ENCODE measurements at places on chromosomes 5 and 9. TPM values are rescaled to one million over a fixed set of nuclear protein-coding genes. Genes with fewer than 3 reads are reported as not detected.

USP20 gene
- total RNA-seq, result 11.2 TPM

BTNL8 gene
- total RNA-seq, result 0.19 TPM

FABP6 gene
- not detected for total RNA-seq

CLK4 gene
- total RNA-seq, result 26.7 TPM

SPTAN1 gene
- 734 TPM for total RNA-seq

GRCh38 chr5:173786286-173787187 lies 101.6 kb upstream of the CPEB4 start:
- no peak for DNase-seq

DNA sequence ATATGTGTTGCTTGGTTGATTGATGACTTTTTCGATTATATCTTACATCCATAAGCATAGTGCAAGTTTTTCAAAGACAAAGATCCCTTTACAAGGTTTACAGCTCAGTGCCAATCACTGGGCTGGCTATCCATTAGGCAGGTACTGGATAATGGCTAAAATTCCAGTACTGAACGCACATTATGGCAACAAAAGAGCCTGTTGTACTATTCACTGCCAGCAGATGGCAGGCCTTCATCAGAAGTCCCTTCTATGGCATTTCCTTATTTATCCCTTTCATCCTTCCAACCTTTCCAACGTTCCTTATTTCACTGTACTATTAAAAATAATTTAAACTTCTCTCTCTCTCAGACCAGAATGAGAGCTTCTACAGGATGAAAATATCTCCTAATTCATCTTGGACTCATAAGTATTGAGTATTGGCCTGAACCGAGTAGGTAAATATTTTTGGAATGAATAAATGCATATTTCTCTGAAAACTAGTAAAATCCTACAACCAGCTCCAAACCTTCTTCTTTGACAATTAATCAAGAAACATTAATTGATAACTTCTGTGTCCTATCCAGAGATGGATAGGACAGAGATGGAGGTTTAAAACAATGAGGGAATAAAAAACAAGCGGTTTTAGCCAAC lies 6.7 kb upstream of the WNT8A start:
- peak; percentile 79 for DNase-seq

GRCh38 chr9:2356041-2356790 lies 265.4 kb upstream of the VLDLR start:
- no peak for DNase-seq

DNA sequence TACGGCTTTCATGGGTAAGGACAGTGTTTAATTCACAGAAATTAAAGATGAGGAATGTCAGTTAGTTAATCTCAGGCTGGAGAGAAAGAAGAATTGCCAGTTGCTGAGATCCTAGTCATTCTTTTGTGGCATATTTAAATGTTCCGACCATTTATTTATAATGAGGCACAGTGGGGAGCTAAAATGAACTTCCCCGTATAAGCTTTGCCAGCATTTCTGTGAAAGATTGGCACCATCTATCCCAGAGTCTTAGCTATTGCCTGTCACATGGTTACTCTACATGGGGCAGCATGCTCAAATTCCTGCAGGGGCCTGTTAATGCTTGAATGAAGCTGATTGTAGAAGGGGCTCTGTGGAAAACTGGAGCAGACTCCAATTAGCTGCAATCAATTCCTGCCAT lies 314.1 kb downstream of the PRELID2 start:
- no peak for DNase-seq

DNA sequence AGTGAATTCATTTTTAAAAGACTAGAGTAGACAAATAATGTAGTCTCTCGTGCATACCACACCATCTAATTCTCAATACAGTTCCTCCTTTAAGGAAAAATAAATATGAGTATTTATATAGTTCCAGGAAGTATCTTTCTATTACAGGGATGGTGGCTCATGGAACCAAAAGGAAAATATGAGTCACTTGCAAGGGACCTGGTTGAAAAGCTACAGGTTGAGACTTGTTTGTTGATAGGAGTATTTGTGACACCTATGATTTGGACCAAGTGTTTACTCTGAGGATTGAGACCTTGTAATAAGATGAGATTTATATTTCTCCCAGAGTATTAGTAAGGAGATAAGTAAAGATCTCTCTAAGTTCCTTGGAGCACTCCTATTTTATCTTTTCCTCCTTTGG lies 67.4 kb downstream of the CDO1 start:
- DNase-seq, result no peak

- peak; percentile 23 for DNase-seq
Measured at GRCh38 chr9:108212184-108212583, 643.6 kb downstream of the ACTL7B start.

DNA sequence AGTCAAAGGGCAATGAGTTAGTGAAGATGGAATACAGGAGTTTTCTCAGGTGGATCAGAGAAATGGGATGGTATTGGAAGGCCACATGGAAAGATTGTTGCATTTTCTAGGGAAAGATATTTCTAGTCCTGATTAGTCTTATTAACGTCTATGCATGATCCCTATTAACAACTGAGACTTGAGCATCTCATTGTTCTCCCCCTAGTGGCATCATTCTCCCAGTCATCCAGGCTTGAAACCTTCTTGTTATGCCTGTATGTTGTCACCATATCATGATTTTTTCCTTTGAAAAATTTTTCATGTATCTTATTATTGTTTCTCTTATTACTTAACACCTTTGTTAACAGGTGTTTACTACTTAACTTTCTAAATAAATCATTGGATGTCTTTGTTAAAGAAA lies 34.4 kb downstream of the KIF2A start:
- DNase-seq, result peak; percentile 71

GRCh38 chr9:124480621-124480981 lies 26.6 kb downstream of the NR5A1 start:
- DNase-seq, result peak; percentile 51

DNA sequence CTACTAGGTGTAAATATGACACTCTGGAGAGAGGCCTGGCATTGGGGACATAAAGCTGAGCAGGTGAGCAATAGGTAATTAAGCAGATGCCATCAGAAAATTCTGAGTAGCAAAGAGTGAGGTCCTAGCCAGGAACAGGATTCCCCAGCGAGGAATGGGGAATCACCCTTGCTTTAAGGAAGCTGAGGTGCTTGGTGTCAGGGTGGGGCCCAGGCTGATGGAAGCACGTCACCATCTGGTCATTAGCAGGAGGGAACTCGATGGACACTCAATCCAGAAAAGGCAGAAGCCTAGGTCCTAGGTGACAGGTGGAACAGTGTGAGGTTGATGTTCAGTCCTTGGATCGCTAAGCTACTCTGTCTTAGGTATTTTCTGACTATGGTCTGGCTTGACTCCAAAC lies 562.7 kb upstream of the DAP start:
- no peak for DNase-seq

DNA sequence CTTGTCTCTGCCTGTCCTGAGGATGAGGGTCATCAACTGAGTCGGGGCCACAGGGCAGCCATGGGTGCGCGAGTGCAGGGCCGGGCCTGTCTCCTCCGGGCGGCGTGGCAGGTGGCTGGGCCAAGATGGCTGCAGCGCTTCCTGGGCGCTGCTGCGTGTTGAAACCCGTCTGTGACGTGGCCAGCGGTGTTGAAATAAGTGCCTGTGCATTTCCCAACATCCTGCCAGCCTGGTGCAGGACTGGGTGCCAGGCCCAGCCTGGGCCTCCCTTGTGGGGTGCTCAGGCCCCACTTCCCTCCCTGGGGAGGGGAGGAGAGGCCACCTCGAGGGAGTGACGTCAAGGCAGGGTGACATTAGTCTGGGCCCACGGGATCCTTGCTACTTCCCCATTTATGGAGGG lies 45.5 kb downstream of the RXRA start:
- no peak for DNase-seq

GRCh38 chr9:111897601-111898137 lies 1.1 kb downstream of the UGCG start:
- peak; percentile 36 for DNase-seq

DNA sequence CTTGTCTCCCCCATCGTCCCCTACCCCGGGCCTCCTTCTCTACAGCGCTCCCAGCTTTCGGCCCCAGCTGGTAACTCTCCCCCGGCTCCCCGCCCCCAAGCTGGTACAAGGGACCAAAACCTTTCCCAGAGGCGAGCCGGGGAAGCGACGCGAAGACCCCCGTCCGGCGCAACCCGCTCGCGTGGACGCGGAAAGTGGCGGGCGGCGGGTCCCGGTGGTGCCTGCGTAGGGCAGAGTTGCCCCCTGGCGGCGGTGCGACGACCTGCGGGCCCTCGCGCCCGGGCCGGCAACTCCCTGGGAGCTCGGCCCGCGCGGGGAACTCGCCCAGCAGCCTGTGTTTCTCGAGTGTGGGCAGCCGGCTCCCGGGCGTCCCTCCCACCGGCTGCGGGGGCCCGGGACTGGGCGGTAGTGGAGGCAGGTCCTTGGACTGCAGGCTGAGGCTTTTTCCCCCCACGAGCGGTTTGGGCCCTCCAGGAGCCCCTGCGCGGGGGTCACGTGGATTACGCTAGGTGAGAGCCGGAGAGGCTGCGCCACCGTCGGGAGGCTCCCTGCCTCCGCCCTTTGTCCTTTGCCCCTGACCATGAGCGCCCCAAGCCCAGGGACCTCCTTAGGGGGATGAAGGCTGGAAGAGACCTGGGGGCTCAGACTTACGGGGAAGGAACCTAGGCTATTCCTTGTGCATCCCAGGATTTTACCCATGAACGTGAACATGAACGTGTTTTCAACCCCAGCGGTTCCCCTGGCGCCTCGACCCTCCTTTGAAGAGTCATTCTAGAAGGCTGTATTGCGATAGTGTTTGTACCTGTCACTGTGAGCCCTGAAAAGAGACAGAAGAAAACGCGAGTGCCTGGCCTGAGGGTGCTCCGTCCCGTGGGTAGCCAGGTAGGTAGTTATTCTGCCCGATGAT lies 2.9 kb upstream of the FOXD1 start:
- peak; percentile 75 for DNase-seq

GRCh38 chr9:373759-374206 lies 159.1 kb downstream of the DOCK8 start:
- DNase-seq, result no peak

- no peak for DNase-seq
Measured at GRCh38 chr9:75909776-75910175, 19.3 kb downstream of the PCSK5 start.

- no peak for DNase-seq
Measured at GRCh38 chr5:123819833-123820232, 307.9 kb downstream of the CSNK1G3 start.

DNA sequence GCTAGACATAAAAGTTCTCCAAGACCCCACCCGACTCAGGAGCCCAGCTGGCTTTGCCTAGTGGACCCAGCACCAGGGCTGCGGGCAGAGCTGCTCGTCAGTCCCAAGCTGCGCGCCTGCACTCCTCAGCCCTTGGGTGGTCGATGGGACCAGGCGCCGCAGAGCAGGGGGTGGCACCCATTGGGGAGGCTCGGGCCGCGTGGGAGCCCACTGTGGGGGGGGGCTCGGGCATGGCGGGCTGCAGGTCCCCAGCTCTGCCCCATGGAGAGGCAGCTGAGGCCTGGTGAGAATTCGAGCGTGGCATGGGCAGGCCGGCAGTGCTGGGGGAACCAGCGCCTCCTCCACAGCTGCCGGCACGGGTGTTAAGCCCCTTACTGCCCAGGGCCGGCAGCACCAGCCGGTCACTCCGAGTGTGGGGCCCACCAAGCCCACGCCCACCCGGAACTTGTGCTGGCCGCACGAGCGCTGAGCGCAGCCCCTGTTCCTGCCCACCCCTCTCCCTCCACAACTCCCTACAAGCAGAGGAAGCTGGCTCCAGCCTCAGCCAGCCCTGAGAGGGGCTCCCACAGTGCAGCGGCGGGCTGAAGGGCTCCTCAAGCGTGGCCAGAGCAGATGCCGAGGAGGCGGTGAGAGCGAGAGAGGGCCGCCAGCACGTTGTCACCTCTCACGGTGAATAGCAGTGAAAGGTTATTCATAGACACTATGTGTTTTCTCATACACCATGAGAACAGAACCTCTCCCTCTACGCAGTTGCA lies 54.9 kb downstream of the RAPGEF6 start:
- no peak for DNase-seq
